ENCODE measurements at places on chromosomes 2 and 18.

DNA sequence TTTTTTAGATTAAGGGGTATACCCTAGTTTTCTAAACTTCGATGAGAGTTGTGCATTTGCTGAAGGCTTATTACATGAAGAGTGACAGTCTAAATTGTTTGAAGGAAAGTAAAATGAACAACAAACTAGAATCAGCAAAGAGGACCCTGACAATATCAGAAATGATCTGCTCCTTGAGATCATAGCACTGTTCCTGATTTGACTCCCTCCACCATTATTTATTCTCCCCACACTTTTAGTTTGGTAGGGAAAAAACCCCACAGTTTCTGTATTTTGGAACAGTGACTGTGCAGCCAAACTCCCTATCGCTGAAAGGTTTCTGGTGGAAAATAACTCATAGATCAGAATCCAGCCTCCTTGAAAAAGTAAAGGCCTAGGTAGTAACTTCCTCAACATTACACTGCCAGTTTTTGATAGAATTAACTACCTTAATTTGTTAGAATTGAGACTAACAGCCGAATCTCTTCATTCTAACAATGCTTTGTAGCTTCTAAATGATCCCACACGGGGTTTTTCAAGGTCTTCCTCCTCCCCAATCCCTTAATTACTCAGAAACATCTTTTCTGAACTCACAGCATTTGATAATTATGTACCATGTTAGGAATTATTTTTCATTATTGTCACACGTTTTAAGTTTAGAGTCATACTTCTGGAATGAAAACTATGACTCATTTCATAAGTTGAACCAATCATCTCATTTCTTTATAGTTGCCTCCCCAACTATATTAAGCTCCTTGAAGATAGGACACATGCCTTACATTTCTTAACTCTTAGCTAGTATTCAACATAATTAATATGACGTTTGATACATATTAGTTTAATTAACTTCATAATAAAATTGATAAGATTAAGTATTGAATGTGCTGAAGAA is 2.9 kb downstream of the MYL12A start:
- H3K4me3 ChIP-seq, result peak overlapping the region; percentile 82
- no peak for DNase-seq
- H3K27ac ChIP-seq, result peak overlapping the region; percentile 92
- no peaks in the 10 kb centered on the region for H3K27me3 ChIP-seq
- H3K36me3 ChIP-seq, result peaks cover 70% of the 10 kb centered on the region

DNA sequence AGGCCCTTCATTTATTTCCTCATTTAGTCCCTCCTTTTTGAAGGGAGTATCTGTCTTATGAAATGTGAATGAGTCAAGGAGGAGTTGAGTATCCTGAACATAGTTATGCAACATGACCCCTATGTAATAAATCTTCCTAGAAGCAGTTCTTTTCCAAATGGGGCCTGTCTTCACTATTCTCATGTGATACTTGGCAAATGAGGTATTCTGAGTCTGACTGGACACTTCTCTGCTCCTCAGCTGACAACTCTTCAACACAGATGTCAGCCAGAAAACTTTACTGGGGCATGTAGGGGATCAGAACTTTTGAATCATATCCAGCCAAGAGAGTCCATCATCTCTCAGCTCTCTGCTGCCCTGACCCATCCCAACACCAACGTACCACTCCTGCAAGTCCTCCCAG is 291.6 kb downstream of the ZNF385B start:
- H3K4me3 ChIP-seq, result no peak overlapping the region
- no peak overlapping the region for H3K27ac ChIP-seq
- no peaks in the 10 kb centered on the region for H3K4me1 ChIP-seq
- no peaks in the 10 kb centered on the region for H3K27me3 ChIP-seq
- no peaks in the 10 kb centered on the region for H3K36me3 ChIP-seq

DNA sequence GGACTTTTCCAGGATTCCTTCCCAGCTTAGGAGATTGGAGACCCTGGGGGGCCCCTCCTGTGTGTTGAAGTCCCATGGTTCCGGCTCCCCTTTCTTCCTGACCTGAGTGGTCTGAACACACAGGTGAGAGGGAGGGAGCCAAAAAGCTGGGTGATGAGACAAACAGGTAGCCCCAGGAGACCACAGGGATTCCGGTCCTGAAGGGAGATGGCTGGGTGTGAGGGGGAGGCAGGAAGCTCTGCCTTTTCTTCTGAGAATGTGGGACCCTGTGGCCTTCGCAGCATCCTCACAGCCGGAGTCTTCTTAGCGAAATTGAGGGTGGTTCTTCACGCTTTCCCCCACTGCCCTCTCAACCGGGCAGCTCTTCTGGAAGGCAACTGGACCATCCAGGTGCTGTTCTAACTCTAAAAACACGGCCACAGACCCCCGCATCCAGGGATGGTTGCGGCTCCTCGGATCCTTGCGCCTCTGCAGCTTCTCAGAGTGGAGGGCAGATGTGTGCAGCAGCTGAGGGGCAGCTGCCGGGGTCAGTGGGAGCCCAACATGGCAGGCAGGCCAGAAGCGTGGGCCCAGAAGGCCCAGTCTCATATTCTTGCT is 4.4 kb downstream of the SLC66A3 start:
- H3K27me3 ChIP-seq, result no peaks in the 10 kb centered on the region
- DNase-seq, result no peak
- no peak overlapping the region for H3K4me3 ChIP-seq
- no peaks in the 10 kb centered on the region for H3K36me3 ChIP-seq
- H3K27ac ChIP-seq, result no peak overlapping the region
- peaks cover 26% of the 10 kb centered on the region for H3K4me1 ChIP-seq

DNA sequence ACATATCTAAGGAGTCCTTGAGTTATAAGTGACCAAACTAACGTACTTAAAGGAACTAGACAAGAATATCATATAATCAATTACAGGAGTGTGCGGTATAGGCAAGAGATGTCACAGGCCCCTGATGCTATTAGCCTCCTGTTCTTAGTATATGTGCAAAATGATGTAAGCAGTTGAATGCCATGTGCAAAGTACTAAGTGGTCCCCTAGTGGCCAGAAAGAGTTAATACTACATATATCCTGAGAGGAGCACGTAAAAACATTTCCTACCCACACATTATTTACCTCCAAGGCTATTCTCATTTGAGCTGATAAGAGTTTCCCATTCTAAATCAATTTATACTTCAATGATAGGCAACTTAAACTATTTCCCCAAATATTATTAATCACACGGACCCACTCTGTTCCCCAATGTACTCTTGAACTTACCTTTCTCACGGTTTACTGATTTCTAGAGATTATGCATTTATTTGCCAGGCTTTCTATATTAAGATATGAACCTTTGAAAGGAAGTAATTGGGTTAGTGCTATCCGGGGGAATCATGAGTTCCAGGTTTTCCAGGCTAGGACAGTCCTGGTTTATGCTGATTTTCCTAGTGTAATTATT is 158.0 kb upstream of the KLHL14 start:
- H3K4me3 ChIP-seq, result no peak overlapping the region
- no peaks in the 10 kb centered on the region for H3K4me1 ChIP-seq

- no peak overlapping the region for H3K27ac ChIP-seq
- H3K36me3 ChIP-seq, result no peaks in the 10 kb centered on the region
- no peaks in the 10 kb centered on the region for H3K4me1 ChIP-seq
- DNase-seq, result no peak
Observed at GRCh38 chr2:143852759-143853158, 667.2 kb downstream of the ZEB2 start.

GRCh38 chr18:77062518-77063003 is 70.0 kb downstream of the MBP start:
- H3K4me3 ChIP-seq, result peak overlapping the region; percentile 72
- peak; percentile 85 for DNase-seq
- no peaks in the 10 kb centered on the region for H3K27me3 ChIP-seq
- peak overlapping the region; percentile 99 for H3K27ac ChIP-seq

DNA sequence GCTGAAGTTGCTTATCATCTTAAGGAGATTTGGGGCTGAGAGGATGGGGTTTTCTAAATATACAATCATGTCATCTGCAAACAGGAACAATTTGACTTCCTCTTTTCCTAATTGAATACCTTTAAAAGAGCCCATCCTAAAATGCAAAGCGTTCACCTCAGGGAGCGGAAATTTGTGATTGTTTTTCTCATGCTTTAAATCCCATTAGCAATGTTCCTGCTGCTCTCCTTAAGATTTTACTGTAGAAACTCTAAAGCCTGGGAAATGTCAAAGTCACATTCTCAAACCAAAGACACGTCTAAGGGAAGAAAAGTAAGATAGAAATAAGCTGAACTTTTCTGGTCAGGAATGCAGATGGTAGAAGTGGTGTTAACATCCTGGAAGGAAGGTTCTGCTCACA is 285.8 kb upstream of the MAP2 start:
- no peaks in the 10 kb centered on the region for H3K4me1 ChIP-seq
- no peaks in the 10 kb centered on the region for H3K36me3 ChIP-seq
- no peak overlapping the region for H3K27ac ChIP-seq
- H3K4me3 ChIP-seq, result no peak overlapping the region
- H3K27me3 ChIP-seq, result no peaks in the 10 kb centered on the region

- H3K36me3 ChIP-seq, result no peaks in the 10 kb centered on the region
- no peak for DNase-seq
- no peak overlapping the region for H3K27ac ChIP-seq
- no peaks in the 10 kb centered on the region for H3K4me1 ChIP-seq
- H3K4me3 ChIP-seq, result no peak overlapping the region
- peaks cover 4% of the 10 kb centered on the region for H3K27me3 ChIP-seq
Observed at GRCh38 chr18:32450874-32451273, 19.8 kb downstream of the GAREM1 start.

- H3K4me1 ChIP-seq, result peaks cover 58% of the 10 kb centered on the region
- peaks cover 18% of the 10 kb centered on the region for H3K36me3 ChIP-seq
- no peak for DNase-seq
- peak overlapping the region; percentile 40 for H3K27ac ChIP-seq
- H3K27me3 ChIP-seq, result no peaks in the 10 kb centered on the region
- no peak overlapping the region for H3K4me3 ChIP-seq
Observed at GRCh38 chr2:25332571-25332970, 9.2 kb downstream of the DNMT3A start.

DNA sequence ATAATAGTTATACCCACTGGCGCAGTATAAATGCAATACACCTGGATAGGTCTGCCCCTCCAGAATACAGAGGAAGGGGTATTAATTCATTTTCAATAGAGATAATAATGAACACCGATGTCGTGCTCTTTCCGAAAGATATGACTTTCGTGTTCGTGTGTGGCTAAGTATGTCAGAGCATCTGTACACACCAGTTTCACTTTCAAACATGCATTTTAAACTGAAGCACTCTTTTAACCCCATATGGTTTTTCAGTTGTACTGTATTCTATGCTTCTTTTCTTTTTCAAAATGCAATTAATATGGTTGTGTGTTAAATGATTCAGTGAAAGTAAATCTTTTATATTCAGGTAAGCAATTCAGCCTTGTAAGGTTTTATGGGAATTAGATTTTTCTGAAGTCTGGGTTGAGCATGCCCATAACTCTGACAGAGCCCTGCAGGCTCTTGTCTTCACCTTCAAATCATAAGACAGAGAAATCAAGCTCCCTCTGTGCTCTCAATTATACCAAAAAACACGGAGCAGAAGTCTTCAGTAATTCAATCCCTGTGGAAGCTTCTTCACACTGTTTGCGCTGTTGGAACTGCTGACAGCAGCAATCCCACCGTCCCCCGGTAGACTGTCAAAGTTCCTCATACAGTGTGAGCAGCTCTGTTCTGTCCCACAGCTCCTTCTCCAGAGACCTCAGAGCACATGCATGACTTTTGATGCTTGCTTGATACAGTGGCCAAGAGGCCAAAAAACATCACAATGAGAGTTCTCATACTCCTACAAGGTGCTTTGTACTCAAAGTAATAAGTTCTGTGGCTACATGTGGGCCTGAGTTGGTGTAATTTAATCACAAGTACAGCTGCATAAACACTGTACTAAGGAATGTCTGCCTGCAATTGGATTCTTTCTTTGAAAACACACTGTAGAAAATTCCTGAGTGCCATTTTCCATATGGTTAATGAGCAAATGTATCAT is 186.8 kb downstream of the ZNF521 start:
- H3K27me3 ChIP-seq, result peaks cover 2% of the 10 kb centered on the region
- no peaks in the 10 kb centered on the region for H3K36me3 ChIP-seq
- H3K4me3 ChIP-seq, result peak overlapping the region; percentile 57
- H3K4me1 ChIP-seq, result peaks cover 15% of the 10 kb centered on the region
- H3K27ac ChIP-seq, result peak overlapping the region; percentile 47
- DNase-seq, result no peak

- DNase-seq, result no peak
- H3K27me3 ChIP-seq, result no peaks in the 10 kb centered on the region
- H3K4me1 ChIP-seq, result peaks cover 45% of the 10 kb centered on the region
- H3K27ac ChIP-seq, result no peak overlapping the region
- H3K4me3 ChIP-seq, result no peak overlapping the region
- no peaks in the 10 kb centered on the region for H3K36me3 ChIP-seq
Observed at GRCh38 chr2:207226671-207227061, 60.9 kb upstream of the KLF7 start.

DNA sequence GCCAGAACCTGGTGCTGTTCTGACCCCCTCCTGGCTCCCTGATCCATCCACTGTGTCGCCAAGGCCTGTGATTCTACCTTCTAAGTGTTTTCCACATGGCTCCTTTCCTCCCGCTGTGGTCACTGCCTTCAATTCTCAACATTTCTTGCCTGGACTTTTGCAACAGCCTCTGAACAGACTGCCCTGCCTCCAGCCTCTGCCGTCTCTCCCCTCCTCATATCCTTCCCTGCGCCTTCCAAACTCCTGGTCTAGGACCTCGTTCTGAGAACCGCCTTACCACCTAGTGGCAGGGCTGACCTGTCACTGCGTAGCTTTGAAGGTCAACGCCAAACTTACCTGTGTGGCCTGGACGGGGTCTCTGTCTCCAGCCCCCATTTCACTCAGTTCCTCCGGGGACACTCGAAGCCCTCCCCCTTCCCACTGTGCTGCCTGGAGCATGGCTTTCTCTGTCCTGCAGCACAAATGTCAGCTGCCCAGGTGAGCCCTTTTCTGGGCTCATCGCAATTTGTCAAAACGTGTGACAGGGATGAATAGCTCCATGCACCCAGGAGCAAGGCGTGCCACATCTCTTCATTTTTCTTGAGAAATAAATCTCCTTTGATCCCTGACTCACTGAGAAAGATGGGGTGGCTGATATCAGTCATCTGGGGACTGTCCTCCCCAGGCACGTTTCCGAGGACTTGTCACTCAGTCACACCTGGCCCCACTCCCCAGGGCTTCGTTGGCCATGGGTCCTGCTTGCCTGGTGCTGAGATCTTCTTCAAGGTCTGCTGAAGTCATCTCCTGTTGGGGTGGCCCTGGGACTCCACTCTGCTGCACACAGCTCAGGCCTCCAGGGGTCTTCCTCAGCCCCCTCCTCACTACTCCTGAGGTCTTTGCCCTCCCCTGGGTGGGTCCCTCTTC is 46.7 kb downstream of the LDLRAD4 start:
- DNase-seq, result no peak
- peak overlapping the region; percentile 79 for H3K27ac ChIP-seq
- no peaks in the 10 kb centered on the region for H3K27me3 ChIP-seq

DNA sequence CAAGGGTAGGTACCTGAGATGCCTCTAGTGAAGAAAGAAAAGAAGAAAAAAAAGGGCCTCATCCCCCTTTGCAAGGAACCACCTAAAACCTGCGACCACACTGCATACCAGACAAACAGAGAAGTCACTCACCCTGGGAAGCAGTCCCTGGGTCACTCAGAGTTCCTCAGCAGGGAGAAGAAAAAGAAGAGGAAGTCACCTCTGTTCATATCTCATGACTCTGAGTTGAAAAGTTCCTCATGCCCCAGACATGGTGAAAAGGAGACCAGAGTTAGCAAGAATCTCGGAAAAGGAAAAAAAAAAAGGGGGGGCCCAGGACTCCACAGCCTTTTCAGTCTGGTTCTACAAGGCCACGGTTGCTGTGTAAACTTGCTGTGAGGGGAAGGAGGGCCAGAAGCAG is 478.4 kb upstream of the NRXN1 start:
- no peak overlapping the region for H3K4me3 ChIP-seq
- no peak overlapping the region for H3K27ac ChIP-seq
- H3K4me1 ChIP-seq, result no peaks in the 10 kb centered on the region
- H3K27me3 ChIP-seq, result no peaks in the 10 kb centered on the region

GRCh38 chr2:119810049-119810630 is 50.4 kb downstream of the PTPN4 start:
- no peak overlapping the region for H3K27ac ChIP-seq
- no peak overlapping the region for H3K4me3 ChIP-seq
- peaks cover 40% of the 10 kb centered on the region for H3K36me3 ChIP-seq
- H3K4me1 ChIP-seq, result peaks cover 4% of the 10 kb centered on the region
